ENCODE measurements at places on chromosomes 1 and 21.

DNA sequence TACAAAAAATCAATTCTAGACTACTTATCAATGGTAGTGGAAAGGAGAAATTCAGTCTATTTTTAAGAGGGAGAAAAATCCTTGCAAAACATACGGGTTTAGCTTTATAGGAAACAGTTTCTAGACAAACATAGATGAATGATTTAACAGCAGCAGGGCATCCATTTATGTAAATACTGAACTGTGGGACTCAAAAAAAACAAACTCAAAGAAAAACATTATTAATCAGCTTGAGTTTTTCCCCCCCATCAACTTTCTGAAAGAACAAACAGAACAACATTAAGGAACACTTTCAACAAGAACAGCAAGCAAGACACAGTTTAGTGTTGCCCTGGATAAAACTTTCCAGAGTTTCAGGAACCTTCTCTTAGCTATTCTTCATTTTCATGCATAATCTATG, 147.3 kb upstream of the KCNK2 start:
- DNase-seq = no peak

- no peak for DNase-seq
Measured at GRCh38 chr1:1237874-1238701, 6.1 kb downstream of the B3GALT6 start.

DNA sequence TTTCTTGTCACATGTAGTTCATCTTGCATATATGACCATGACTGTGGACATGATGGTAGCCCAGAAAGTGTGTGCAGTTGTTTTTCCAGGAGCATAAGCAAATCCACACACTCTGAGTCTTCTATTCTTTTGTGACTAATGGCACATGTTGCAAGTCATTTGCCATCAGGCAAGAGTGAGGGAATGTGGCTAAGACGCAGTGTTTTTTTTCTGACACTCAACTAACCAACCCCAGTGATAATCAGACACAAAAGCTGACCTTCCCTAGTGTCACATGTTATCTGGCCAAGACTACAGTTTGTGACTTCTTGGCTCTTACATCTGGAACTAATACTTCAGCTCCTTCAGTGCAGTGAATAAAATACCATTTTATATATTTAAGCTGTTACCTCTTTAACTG, 108.8 kb downstream of the ITSN1 start:
- DNase-seq = no peak

- no peak for DNase-seq
Measured at GRCh38 chr1:227841096-227841495, 25.6 kb downstream of the PRSS38 start.

- peak; percentile 28 for DNase-seq
Measured at GRCh38 chr1:93816970-93817678, 61.9 kb downstream of the DNTTIP2 start.

DNA sequence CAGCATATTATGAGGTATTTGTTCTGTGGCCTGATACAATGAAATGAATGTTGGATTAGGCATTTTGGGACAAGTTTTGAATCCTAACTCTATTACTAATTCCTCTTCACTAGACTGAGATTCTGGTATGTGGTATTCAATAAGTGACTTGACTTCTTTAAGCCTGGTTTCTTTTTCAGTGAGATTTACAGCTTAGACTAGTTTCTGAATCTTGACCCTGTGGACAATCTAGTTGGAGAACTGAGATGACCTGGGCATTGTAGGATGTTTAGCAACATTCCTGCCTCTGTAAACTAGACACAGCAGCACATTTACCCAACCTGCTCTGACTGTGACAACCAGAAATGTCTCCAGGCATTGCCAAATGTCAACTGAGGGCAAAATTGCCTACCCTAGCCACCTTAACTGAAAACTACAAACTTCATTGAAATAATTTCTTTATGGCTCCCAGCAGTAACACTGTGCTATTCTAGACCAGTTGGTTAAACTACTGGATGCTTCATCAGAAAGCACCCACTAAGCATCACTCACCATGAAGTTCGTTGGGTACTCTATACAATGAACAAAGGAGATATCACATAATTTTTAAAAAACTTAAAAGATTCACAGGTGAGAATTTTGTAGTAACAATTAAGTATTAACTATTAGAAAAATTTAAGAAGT, 16.8 kb downstream of the PTPRC start:
- no peak for DNase-seq

DNA sequence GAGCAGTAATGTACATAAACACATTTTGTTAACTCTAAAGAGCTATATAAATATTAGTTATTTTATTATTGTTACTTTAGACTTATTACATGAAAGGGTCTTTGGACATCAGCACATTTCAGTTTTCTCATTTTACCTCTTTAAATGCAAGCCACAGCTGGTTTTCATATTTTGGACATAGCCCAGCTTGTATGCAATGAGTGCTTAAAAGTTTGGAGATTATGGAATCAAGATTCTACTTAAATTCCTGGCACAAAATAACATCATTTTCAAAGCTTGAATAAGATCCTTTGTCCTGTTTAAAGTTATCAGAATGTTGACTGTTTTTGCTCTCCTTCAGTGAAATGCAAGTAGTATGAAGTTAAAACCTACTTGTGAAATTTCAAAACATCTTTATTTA, 15.5 kb upstream of the LEPR start:
- no peak for DNase-seq

GRCh38 chr1:97545446-97545845, 375.4 kb downstream of the DPYD start:
- DNase-seq = no peak

GRCh38 chr1:38609166-38610025, 250.2 kb downstream of the RRAGC start:
- DNase-seq = no peak

DNA sequence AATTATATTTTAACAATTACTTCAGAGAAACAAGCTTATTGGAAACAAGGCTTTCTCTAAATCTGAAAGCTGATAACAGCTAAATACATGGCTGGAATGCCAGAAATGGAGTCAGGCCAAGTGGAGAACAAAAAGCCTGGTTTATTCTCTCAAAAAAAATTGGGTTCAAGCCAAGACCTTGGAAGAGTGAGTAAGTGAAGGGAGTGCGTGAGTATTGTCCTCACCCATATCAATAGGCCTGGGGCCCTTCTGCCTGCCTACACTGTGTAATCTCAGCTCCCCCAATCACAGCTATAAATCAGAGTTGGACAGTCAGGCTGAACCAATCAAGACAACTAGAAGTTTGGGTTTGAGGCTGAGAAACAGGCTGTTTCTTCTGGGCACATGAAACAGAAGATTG, 7.4 kb downstream of the KYAT3 start:
- peak; percentile 83 for DNase-seq

GRCh38 chr1:147177611-147178380, 5.5 kb upstream of the PRKAB2 start:
- DNase-seq = no peak

GRCh38 chr21:26966649-26967061, 233 bp downstream of the ADAMTS5 start:
- DNase-seq = no peak

DNA sequence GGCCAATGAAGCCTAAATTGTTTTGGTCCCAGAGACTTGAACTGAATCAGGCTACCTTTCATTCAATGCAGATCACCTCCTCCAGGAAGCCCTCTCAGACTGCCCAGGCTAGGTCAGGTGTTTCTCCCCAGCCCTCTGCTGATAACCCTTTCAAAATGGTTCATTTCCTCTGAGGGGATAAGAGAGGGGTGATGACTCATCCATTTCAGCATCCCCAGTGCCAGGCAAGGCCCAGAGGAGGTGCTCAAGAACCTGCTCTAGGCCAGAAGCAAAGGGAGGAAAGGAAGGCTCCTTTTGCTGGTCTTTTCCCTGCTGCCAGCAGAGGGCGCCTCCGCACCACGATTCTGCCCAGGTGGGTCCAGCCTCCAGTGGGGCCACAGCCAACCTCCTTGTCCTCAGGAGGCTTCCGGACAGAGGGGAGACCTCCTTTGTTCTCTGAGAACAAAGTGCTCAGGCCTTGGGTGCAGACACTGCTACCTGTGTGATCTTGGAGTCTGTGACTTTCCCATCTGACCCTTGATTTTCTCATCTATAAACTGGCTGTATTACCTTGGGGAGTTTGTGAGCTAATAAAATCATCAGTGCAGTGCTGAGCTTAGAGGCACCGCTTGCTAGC, 45.3 kb upstream of the ARHGEF10L start:
- DNase-seq = peak; percentile 8

DNA sequence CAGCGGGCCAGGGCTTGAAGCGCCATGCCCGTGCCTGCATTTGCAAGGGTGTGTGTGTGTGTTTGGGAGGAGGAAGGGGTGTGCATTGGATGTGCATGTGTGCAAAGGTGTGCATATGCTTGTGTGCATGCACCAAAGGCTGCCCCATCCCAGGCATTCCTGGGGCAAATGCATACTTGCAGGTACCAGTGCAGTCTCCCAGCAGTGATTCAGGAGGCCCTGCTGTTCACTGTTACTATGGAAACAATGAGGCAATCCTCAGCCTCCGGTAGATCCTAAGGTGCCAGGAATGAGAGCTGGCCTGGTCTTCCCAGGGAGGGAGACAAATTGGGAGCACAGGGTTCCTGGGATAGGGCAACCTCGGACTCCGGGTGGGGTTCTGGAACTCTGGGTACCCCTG, 7.5 kb upstream of the FNDC5 start:
- DNase-seq = no peak

- DNase-seq = no peak
Measured at GRCh38 chr1:39494671-39495410, 3.4 kb downstream of the BMP8A start.

- DNase-seq = no peak
Measured at GRCh38 chr1:93000291-93000690, 39.0 kb upstream of the DIPK1A start.

DNA sequence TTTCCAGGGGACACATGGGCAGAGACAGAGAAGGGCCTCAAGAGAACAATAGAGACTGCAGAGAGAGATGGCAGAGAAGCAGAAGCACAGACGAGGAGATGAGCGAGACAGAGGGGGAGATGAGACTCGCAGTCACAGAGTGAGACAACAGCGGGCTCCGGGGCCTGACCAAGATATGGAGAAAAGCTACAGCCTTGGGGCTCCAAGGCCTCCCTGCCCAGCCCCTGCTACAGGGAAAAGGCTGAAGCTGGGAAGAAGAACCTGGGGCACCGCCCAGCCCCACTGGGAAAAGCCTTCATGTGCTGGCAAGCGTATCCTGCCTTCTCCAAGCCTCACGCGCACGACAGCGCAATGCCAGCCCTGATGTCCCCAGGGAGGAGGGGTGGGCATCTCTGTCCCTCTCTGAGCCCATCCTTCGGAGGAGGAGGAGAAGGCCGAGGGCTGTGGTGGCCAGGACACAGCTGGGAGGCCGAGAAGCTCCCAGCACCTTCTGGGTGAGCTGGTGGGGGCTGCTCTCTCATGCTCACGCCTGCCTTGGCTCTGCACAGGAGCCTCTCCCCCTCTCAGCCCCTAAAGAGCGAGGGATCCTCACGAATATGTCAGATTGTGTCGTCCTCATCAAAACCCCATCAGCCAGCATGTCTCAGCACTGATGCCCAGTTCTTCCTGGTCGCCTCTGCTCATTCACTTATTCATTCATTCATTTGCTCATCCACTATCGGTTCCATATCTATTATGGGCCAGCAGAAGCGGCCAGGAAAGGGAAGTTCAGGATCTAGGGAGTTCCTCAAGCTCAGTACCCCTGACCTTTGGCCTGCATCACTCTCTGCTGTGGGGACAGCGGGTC, 56.6 kb downstream of the ACOT7 start:
- DNase-seq = no peak

DNA sequence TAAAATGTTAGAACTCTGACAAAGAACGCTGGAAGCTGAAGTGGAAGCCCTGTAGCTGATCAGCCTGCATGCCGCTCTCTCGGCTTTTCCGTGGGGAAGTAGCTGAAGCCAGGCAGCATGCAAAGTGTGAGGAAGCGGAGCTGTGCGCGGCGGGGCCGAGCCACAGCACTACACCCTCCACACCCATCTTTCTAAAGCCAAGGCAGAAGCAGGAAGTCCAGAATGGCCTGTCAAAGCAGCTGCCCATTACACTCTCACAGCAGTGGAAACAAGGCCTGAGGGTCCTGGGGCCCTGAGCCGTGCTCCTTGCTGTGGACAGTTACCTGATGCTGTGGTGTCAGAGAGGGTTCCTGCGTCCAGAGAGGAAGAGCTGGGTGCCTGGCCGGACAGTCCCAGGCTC, 69.6 kb downstream of the UBR4 start:
- no peak for DNase-seq

DNA sequence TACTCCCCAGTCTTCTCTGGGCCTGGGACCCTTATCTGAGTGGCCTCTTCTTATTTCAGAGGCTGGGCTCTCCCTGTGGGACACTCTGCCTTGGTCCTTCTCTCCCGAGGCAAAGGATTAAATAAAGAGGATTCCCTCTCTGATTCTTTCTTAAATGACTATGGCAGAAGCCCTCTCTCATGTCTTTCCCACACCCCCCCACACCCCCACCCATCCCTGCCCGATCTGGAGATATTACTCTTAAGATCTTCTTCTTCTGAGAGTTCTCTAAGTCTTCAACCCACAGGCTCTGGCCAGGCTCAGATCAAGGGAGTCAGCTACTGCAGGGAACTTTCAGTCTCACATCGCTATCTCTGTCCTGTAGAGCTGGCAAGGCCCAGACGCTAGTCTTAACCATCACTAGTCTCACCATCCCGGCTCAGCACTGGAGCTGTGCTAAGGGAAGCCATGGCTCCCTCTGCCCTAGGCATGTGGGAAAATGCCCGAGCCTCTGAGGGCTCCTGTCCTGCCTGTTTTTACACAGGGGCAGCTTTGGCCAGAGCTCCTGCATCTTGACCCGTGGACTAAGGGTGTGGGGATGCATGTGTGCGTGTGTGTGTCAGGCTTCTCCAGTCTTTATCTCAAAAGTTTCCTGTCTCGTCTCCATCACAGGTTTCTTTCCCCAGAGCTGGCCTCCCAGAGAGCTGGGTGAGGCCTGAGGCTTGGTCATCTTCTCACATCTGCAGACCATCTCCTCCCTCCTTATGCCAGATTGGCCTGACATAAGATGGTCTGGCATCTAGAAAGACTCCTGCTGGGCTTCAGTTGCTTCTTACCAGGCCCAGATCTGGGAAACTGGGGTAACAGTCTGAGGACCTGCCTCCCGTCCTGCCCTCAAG, 36.7 kb downstream of the LGR6 start:
- DNase-seq = no peak

- no peak for DNase-seq
Measured at GRCh38 chr21:43206231-43207042, 37.6 kb downstream of the CRYAA start.

DNA sequence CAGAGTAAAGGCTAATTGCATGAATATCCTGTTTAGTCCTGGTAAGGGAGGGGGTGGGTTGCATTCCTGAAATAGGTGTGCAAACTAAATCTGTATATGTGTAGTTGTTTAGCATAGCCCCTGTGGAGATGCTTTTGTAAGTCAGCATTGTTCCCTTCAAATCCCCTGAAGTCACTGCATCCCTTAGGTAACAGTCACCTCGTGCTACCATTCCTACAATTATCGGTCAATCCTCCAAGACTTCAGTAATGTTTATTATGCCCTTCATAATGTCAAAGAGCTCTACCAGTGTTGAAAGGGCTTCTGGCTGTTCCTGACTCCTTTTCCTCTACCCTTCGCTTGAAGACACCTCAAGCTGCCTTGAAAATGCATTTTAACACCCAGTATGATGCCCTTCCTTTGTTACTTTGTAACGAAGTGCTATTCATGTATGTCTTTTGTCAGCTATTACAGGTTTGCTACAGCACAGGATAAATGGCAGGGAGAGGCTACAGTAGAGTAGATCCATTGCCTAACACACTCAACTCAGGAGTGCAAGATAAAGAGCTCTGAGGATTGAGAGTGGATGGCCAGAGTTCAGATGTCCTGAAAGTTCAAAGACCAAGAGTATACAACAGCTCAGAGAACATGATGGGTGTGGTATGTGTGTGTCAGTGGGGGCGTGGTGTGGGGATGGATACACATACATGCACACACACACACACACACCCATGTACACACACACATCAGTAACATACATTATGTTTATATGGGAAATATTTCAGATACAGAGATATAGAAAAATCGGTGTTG, 27.4 kb upstream of the FOXD3 start:
- no peak for DNase-seq

- DNase-seq = no peak
Measured at GRCh38 chr1:230612651-230613050, 29.6 kb upstream of the COG2 start.

Data from putamen (tissue), 1 donor.